Mesothelial cell of epicardium (in vitro differentiated cells): ENCODE measurements at places on chromosomes 7 and 10.

- no peak overlapping the region for H3K4me3 ChIP-seq
- H3K36me3 ChIP-seq: no peaks in the 10 kb centered on the region
- H3K27ac ChIP-seq: no peak overlapping the region
- H3K27me3 ChIP-seq: peaks cover 28% of the 10 kb centered on the region
- H3K4me1 ChIP-seq: no peaks in the 10 kb centered on the region
Measured at GRCh38 chr10:6953271-6953801, 373.3 kb upstream of the PRKCQ start.

DNA sequence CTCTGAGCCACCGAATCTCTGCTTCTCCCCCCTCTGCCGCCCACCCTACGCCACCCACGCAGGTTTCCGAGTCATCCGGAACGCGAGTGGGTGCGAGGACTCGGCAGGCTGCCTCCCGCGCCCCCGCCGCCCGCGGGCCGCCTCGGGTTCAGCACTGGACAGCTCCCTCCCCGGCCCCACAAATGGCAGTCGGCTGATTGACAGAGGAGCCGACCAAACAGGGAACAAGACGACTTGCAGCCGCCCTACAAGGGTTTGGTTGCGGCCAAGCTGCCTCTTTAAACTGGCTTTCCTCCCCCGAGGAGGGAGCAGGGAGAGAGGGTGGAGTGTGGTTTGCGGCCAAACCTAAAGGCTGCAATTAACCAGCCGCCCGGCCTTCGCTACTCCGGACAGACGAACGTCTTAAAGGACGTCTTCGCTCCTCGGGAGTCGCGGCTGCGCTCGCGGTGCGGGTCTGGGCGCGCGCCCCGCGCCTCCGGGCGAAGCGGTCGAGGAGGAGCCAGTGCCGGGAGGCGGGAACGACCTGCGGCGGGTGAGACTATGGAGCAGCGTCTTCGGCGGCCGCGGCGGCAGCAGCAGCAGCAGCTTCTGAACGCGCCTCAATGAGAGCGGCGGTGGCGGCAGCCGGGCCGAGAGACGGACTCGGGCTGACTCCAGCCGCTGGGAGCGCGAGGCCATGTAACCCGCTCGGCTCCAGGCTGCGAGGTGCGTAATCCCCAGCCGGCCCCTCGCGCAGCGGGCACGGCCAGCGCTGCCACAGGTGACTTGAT lies at the start of gene GPR158:
Gene GPR158, plus strand, starts transcription at position 541 of the 770 bp plus-strand sequence. CDS start 420 bp downstream, outside the sequence.
- peak; percentile 96 for DNase-seq
- H3K27ac ChIP-seq: peak within 1 kb of the TSS; percentile 75
- H3K36me3 ChIP-seq: no peaks in the 10 kb centered on the region
- peak within 1 kb of the TSS; percentile 86 for H3K4me3 ChIP-seq

DNA sequence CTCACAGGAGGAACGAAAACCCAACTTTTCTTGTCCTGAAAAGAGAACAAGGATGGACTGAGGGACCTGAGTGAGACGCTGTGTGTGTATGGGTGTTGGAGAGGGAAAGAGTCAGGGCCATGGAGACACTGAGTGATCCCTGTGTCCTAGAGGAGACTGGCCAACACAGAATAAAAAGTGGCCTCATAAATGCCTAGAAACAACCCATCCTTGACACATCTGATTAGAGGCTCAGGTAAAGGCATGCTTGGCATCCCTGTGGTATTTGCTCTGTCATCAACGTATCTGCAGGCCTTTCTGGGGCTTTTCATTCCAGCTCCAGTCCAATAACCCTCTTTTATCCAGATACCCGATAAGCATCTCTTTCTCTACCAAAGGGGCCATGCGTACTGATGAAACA lies 86.3 kb downstream of the FGFR2 start:
- peak overlapping the region; percentile 44 for H3K27ac ChIP-seq
- H3K27me3 ChIP-seq: no peaks in the 10 kb centered on the region
- H3K4me3 ChIP-seq: no peak overlapping the region
- H3K4me1 ChIP-seq: peaks cover 41% of the 10 kb centered on the region
- no peak for DNase-seq
- peaks cover 20% of the 10 kb centered on the region for H3K36me3 ChIP-seq

- H3K27ac ChIP-seq: no peak overlapping the region
- no peaks in the 10 kb centered on the region for H3K4me1 ChIP-seq
- DNase-seq: no peak
- no peaks in the 10 kb centered on the region for H3K27me3 ChIP-seq
- no peak overlapping the region for H3K4me3 ChIP-seq
- peaks cover 10% of the 10 kb centered on the region for H3K36me3 ChIP-seq
Measured at GRCh38 chr7:17392846-17393245, 94.4 kb downstream of the AHR start.

DNA sequence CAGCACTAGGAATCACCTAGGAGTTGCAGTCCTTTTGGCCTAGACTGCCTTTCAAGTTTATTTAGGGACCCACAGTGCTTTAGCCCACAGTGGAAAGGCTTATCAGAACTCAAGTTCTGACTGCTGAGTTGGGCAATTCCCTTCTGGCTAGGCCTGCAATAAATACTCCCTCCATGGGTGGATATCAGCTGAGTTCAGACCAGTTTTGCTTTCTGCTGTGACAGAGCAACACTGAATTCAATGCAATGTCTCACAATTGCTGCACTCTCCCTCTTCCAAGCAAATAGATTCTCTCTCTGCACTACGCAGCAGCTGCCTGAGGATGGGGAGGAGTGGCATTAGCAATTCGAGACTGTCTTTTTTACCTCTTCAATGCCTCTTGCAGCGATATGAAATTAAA lies 1153.3 kb downstream of the SORCS1 start:
- H3K27me3 ChIP-seq: no peaks in the 10 kb centered on the region
- H3K27ac ChIP-seq: no peak overlapping the region
- no peaks in the 10 kb centered on the region for H3K4me1 ChIP-seq
- H3K36me3 ChIP-seq: no peaks in the 10 kb centered on the region
- DNase-seq: no peak
- H3K4me3 ChIP-seq: no peak overlapping the region
